ENCODE measurements at places on chromosomes 2 and 18.

DNA sequence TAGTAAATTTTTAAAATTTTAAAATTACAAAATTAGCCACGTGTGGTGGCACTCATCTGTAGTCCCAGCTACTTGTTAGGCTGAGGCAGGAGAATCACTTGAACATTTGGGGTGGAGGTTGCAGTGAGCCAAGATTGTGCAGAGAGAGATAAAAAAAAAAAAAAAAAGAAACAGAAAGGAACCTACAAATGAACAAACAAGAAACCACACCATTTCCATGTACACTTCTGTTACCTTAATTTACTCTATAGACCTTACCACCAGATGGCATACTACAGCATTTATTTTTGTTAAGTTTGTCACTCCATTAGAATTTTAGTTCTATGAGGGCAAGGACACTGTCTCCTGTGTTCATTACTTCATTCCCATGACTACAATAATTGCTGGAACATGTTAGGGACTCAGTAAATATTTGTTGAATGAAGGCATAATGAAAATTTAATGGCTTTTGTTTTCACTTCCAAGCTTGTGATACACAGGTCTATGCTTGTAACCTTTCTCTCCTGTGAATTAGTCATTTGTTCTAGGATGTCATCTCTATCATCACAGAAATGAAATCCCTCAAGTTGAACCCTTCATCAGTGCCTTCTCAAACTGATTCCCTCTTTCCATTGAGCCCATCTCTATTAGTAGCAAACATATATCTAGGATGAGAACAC is 76.0 kb downstream of the ARHGAP15 start:
- DNase-seq: no peak

DNA sequence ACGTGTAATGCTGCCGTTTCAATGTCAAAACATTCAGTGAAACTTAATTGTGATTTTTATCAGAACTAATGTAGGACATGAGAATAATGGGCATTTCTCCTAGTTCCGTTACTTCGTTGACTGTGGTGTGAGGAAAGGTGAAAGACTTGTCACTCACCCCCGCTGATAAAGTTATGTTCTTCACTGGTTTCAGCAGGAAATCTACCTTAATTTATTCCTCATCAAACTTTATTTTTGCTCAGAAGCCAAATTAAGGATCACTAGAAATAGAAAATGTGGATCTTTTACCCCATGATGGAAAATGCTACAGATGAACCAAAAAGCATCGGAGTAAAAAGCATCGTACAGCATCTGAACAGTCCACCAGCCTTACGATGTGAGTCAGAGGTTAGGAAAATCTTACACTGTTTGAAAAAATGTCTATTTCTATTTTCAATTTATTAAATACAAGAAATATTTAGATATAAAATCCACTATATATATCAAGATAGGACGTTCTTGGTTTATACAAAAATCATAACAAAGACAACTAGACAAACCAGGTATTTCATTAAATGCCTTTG is 1.0 kb upstream of the ROCK1 start:
- no peak for DNase-seq

GRCh38 chr2:46653539-46653938 is 174.2 kb downstream of the TMEM247 start:
- no peak for DNase-seq

- no peak for DNase-seq
Measured at GRCh38 chr2:96098900-96099590, 17.3 kb downstream of the ADRA2B start.

DNA sequence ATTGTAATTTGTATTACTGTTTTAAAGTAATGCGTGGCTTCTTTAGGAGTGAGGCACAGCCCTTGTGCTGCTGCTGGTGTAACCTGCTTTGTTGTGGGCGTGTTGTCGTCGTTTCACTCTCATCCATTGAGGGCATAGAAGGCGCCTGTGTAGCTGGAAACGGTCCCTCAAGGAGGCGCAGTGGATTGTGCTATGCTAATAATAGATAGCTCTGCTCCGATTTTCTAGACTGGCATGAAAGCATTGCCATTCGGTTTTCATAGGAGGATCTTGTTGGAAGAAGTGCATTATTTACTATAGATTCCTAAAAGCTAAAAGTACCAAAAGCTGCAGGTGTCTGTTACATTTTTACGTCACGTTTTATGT is 17.9 kb downstream of the RAB12 start:
- no peak for DNase-seq

DNA sequence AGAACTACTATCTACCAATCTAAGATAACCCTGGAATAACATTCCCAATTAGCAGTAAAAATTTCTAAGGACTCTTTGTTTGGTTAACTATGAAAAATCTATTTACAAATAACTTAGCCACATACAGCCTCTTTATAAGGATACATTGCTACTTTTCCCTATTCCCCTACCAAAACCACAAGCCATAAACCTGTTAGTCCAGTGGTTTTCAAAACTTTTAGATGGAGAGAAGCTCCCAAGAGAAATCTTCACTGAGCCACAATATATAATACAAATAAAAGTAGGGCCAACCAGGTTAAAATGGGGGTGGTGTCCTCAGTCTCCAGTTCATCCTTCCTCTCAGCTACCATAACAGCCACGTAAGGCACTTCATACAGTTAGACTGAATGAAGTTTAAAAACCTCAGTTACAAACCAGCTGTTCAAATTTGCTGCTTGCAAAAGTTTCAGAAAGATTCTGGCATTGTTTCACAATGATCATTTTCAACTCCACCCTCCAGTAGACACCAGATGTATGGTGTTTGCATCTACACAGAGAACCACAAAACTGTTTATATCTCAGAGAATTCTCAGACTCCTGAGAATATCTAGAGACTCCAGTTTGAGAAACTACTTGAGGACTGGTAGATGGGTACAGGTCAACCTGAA is 26.0 kb downstream of the SOS1 start:
- no peak for DNase-seq

GRCh38 chr2:165109915-165110314 is 93.9 kb downstream of the SCN3A start:
- no peak for DNase-seq

DNA sequence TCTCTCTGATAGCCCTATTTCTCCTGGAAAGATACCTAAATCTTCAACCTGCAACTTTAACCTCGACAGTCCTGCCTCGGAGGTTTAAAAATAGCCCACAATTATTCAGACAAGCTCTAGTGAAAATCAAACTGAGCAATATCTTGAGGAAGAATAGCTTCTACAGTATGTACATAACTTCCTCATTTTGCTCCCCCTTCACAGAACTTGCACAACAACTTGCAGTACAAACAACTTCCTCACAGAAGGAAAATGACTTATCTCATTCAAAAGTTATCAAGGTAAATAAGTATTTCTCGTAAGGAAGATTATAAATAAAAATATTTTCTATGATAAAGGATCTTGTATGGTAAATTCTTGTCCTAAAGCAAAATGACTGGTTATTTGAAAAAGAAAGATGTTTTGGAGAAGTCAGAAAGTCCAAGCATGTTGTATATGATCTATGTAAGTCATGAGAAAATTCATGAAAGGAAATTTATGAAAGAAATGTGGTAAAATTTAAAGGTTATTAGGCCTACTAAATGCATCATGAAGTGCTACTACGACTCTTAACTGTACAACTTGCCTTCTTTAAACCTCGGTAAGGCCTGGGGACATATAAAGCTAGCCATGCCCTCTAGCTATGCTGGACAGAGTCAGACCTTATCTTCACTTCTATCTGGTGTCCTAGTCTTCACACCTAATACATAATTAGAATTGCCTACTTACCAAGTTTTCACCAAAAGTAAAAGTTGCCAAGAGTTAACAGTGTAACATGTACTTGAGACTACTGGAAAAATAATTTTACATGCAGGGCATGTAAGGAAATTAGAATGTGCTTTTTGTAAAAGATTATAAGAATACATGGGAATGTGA is 394.5 kb downstream of the DLGAP1 start:
- no peak for DNase-seq

- DNase-seq: no peak
Measured at GRCh38 chr2:67825476-67825875, 237.3 kb downstream of the C1D start.

DNA sequence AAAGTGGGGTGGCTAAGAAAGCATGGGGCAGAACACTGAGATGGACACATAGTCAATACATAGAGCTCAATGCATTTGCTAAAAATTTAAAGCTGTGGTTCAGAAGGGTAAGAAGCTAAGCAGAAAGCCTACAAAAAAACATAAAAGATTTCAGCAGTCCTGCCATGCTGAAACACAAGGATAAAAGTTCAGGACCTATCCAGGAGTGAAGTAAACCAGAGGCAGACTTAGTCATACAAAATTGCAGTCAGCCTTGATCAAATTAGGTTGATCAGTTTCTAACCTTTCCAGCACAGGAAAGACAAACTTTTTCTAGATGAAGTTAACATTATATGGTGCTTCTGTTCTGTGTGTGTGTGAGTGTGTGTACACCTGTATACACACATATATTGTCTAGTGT is 120.8 kb upstream of the RBMS1 start:
- no peak for DNase-seq

- DNase-seq: no peak
Measured at GRCh38 chr2:120758181-120759144, 22.8 kb downstream of the GLI2 start.

- no peak for DNase-seq
Measured at GRCh38 chr18:37429791-37430190, 135.8 kb downstream of the CELF4 start.

DNA sequence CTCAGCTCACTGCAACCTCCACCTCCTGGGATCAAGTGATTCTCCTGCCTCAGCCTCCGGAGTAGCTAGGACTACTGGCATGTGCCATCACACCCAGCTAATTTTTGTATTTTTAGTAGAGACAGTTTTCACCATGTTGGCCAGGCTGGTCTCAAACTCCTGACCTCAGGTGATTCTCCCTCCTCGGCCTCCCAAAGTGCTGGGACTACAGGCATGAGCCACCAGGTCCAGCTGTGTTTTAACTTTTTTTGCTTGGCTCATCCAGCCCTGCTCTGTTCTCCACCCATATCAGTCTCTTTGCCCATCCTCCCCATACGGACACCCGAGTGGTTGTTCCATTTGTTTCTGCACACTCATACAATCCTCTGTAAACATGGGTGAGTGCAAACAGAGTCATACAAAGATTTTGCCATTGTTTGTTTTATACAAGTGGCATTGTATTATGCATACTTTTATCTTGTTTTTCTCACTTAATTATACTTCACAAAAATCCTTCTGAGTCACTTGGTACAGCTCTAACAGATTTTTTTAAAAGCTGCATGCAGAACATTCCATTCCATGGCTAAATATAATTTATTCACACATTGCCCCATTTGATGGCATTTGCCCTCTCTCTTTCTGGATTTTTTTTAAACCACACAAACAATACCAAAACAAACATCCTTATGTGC is 5.3 kb downstream of the APOB start:
- DNase-seq: no peak

- DNase-seq: no peak
Measured at GRCh38 chr18:62037989-62038778, 145.4 kb upstream of the RNF152 start.

GRCh38 chr2:39855856-39856255 is 76.8 kb upstream of the THUMPD2 start:
- no peak for DNase-seq

DNA sequence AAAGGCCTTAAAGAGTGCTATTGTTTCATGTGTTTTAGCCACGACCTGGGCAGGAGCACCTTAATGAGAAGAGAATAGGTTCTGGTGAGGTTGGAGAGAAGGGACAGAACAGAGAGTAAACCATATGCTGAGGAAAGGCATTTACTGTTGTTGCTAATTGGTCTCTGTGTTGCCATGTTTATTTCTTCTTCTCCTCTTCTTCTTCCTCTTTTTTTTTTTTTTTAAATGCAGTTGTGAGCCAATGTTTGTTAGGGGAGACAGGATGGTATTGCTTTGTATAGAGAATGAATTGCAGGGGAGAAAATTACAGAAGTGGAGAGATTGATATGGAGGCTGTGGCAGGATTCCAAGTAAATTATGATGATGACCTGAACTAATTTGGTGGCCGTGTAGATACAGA is 2.6 kb downstream of the SCN9A start:
- DNase-seq: no peak

GRCh38 chr2:27154488-27154887 is 5.7 kb downstream of the TCF23 start:
- no peak for DNase-seq
